ENCODE measurements at places on chromosomes 3 and 15.
A peak's percentile ranks its signal among the peaks of the same experiment; 100 is the strongest.

- no peak for DNase-seq
These were observed 270.9 kb downstream of the FHIT start for GRCh38 chr3:60980342-60980692.

- DNase-seq, result no peak
These were observed 134.2 kb downstream of the WDR72 start for GRCh38 chr15:53625260-53625659.

DNA sequence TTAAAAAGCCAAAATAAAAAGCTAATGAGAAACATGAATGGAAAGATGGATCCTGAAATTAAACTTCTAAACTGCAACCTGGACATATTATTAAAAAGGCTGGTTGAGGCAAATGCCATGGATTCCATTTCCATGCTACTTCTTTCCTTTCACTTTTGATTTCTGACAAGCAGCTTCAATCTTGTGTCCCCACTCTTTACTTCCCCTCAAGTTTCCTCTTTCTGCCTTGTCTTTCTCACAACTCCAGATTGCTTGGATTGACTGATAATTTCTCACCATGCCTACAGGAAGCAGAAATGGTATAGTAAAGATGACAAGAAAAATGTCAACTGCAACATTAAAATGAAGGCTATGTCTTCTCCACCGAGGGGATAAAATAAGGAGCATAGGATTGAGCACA is 1136.7 kb downstream of the TUSC7 start:
- no peak for DNase-seq

DNA sequence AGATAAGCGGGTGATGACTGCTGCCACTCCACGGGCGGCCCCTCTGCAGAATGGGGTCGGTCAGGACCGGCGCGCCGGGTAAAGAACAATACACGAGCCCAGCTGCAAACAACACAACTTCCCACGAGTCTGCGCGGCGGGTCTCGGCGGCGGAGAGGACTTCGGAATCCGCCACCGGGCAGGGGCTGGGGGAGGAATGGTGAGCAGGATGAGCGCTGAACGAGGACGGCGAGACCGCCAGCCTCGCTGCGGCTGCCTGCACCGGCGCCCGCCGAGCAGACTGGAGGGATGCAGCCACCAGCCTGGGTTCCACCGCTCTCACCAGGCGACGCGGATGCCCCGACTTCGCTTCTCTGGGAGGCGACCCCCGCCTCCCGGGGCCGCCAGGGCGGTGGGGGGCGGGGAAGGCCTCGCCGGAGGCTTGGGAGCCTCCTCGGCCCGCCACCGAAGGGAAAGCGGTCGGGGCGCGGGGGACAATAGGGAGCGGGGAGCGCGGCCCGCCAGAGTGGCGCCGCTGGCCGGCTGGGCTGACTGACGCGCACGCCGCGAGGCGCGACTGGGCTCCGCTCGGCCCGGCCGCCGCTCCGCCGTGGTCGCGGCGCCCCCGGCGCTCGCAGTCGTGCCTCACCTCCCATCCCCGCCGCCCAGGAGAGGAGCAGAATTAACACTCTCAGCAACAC is 515 bp downstream of the ADAM10 start:
- DNase-seq, result peak; percentile 13

- no peak for DNase-seq
These were observed 36.7 kb downstream of the CMTM7 start for GRCh38 chr3:32428092-32429068.

DNA sequence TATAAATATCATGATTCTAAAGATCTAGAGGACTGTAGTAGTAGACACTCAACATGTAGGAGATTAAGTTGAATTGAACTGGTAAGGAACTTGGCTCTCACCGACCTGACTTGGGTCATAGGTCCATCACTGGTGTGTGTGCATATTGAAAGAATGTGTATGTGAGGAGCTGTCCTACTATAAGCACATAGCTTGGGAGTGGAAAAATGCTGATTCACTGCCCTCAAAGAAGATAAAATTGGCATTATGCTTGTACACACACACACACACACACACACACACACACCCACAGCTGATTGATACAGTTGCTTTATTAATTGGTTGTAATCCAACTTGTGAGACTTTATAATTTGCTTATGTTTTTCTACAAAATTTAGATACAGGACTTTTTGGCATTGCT is 411.0 kb upstream of the NR2F2 start:
- DNase-seq, result no peak

- peak; percentile 27 for DNase-seq
These were observed 390.4 kb upstream of the LMCD1 start for GRCh38 chr3:8110966-8111798.

- DNase-seq, result no peak
These were observed 167.5 kb upstream of the TPM1 start for GRCh38 chr15:62874959-62875625.

DNA sequence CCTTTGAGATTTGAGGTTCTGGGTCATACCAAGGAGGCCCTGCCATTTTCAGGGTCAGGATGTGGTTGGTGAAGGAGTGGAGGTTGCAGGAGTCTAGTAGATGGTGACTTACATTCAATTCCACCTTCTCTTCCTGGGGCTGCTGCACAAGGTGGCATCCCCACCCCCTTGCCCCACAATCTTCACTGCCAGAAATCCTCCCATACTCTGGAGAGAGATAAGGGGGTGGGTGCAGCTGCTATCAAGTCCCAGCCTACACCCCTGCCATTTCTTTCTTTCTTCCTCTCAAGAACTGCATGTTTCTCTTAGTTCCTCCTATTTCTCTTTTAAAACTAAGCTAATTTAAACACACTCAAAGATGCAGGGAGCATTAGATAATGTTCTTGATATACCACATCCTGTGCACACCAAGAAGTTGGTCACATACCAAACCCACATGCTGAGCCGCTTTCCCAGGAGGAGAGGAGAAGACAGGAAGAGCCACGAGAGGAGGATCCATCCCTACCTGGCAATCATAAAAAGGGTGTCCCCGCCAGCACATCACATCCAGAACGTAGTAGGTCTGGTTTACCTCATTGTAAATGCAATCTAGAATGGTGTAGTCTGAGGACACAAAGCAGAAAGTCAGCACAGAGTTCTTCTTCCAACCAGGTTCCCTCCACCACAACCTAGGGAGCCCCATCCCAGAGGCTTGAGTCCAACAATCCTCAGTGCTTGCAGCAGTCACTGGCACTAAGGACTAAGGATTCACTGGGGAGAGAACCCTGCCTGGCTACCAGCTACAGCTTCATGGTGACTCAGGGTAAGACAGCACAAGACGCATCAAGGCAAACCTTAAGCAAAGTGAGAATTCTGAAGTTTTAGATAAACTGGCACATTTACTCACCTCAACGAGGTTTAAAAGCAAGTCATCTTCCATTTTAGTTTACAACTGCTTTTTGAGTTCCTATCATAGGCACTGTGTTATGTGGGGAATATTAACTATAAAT is 18.5 kb downstream of the SNUPN start:
- DNase-seq, result no peak

GRCh38 chr3:148379763-148380382 is 317.8 kb upstream of the AGTR1 start:
- DNase-seq, result no peak

GRCh38 chr3:190528706-190529105 is 14.8 kb downstream of the IL1RAP start:
- DNase-seq, result no peak

- DNase-seq, result no peak
These were observed 307.7 kb downstream of the IL5RA start for GRCh38 chr3:2802429-2802828.

GRCh38 chr3:52086461-52086860 is 30.1 kb upstream of the DUSP7 start:
- no peak for DNase-seq

DNA sequence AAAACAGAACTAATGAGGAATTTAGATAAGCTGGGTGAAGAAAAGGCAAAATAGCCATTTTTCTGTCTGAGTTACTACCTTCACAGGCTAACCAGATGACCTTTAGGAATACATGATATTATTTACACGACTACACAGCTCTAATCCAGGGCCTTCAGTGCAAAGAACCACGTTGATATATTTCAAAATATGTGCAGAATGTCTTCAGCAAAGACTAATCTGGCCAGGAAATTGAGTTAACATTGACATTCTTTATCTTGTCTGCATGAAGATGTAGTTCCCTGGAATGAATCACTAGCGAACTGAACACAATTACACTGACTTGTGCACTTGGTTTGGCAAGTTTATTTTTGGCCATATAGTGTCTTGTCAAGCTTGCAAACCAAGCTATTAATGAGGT is 41.5 kb downstream of the PDHB start:
- DNase-seq, result no peak

DNA sequence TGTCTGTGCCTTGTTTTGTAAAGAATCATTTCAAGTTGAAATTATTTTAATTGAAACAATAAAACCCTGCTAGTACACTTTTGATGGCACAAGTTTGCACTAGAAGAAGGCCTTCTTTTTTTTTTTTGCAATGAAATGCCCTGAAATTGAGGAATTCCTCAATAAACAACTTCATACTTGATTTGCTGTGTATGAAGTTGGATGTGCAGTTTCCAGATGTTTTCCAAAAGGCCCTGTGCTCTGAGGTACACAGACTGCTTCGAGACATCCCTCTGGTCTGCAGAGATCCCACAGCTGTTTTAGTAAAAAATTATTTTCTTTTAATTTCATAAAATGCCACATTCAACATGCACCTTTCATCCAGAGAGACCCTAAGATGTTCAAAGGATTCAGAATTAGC is 48.9 kb downstream of the HES1 start:
- DNase-seq, result no peak

GRCh38 chr3:188772886-188773285 is 398.9 kb upstream of the TPRG1 start:
- no peak for DNase-seq

DNA sequence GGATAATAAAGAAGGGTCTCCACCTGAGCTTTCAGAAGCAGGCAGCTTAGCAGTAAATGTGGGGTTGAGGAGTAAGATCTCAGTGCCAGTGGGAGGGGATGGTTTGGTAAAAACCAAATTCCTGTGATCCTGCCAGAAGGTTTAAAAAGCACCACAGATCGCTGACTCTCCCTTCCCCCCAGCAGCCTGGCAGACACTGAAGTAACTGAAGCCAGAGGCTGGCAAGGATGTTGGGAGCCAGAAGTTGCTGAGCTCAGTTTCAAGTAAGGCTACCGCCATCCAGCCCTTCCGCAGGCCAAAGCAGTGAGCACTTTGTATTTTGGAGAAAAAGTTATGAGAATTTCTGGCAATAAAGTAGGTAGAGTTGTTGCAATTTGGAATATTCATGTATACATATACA is 246.4 kb downstream of the ZNF621 start:
- DNase-seq, result no peak

DNA sequence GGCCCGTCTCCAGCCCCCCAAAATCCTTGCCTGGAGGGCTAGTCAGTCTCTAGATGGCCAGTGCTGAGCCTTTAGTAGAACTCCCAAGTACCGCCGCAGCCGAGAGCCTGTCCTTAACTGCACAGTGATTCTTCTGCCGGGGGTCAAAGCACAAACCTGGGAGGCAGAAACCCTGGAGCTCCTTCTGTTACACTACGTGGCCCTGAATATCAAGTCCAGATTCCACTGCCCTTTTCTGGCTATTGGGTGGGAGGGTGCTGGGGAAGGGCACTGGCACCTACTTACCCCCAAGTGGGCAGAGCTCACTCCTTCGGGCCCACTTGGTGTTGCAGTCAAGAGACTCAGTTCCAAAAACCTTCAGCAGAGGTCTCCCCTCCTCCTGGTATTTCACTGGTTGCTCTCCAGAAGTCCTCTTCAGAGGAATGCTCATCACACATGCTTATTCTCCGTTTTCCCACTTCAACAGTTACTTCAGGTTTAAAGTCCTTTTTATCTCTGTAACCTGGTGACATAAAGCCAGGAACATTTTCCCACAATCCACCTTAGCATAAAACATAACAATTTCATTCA is 10.8 kb downstream of the PDHB start:
- DNase-seq, result no peak

DNA sequence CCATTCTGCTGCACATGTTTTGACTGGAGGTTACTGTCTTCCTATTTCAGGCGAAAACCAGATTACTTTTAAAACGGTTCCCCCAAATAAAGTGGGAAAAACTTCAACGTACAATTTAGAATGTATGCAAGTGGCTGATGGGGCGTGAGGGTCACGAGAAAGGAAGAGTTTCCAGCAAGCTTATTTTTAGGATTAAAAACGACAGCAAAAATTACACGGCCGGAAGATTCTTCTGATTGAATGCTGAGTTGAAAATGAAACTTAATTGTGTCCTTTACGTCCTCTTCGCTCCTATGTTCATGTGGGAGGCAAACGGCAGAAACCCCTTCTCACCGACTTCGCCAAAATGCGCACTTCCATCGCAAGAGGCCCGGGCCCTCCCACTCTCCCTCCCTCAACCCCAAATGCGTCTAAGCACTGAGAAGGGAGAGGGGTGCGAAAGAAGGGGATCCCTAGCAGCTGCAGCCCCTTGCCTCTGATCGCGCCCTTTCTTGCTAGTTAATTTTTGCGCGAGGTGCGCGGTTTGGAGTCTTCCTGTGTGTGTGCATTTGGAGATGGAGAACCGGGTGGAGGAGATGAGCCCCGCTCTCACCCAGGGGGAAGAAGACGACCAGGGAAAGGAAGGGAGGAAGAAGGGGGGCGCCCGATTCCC is 656 bp downstream of the CD47 start:
- peak; percentile 26 for DNase-seq

DNA sequence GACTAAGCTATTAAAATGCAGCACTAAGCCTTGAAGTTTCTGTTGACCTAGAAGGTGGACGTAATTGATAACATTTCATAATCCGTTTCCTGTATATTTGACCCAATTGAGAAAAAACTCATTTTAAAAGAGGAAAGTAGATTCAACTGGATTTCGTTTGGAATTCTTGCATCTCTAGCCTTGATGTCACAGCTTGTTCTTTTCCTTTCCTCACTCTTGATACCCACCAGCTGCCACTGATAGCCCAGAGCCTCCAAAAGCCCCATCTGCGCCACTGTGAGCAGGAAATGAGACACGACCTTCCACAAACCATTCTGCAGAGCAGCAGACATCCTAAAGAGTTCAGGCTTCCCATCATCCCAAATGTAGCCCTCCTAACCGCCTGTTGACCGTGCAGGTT is 61.8 kb downstream of the FOXB1 start:
- DNase-seq, result no peak

GRCh38 chr15:73821181-73821580 is 52.2 kb upstream of the TBC1D21 start:
- DNase-seq, result no peak

- no peak for DNase-seq
These were observed 153.1 kb upstream of the GAP43 start for GRCh38 chr3:115470254-115470653.

GRCh38 chr15:101184830-101185229 is 67.0 kb downstream of the CHSY1 start:
- no peak for DNase-seq

- no peak for DNase-seq
These were observed 284.3 kb downstream of the CLSTN2 start for GRCh38 chr3:140219291-140219690.

DNA sequence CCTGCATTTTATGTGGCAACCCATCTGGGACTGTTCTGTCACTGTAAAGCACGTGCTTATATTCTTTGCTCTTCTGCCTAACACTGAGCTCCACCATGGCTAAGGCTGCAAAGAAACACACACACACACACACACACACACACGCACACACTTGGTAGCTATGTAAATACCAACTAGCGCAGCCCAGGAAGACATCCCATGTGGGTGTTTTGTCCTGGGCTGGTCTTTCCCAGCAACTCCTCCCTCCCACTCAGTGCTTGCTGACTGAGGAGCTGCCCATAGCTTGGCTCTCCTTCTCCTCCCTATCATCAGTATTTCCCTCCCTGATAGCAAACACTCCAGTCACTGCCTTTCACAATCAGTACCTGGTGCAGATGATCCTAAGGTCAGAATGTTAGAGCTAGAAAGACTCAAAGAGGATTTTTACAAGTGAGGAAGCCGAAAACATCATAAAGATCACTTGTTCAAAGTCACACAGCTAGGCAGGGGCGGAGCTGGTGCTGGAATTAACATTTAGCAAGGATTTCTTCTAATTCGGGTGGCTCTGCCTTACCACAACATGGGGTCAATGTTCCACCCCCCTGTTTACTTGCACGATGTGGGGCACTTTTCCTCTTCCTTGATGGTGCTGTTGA is 377.1 kb upstream of the TBL1XR1 start:
- DNase-seq, result no peak
